ENCODE measurements at places on chromosomes 5 and 9.

GRCh38 chr9:137301081-137301947 lies 757 bp downstream of the NRARP start:
- DNase-seq: no peak

DNA sequence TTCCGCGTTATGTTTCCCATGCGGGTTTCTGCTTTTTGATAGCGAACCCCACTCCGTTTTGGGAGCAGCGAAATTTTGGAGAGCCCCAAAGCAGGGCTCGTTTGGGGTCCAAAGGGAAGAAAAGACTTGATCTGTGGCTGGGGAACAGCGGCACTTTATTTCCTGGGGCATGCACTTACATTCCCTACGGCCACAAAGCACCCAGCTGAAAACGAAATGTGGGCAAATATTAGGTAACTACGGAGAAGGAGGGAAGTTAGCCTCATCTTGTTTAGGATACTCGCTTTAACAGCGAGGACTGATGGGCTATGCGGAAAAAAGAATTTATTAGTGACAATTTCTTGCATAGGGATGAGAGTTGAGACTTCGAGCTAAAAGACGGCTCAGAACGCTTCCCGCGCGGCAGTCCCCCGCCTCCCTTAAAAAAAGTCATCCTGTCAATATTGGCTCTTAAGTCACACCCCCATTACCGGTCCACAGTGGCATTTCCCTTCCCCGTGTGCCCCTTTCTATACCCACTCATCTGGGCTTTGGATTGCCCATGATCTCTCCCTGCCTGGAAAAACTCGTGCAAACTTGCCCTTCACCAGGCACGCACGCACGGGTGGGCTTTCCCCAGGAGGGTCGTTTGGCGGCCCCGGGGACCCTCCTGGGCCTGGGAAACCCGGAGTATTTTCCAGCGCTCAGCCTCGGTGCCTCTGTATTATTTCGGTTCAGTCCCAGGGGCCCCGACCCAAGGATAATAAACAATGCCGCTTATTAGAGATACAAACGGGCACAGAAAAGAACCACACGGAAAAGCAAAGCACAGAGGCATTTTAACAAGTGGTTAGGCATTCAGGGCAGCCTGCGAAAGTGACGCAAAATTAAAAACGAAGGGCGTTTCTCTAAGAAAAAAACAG lies 35.8 kb upstream of the NFIB start:
- no peak for DNase-seq

- DNase-seq: no peak
Measured at GRCh38 chr5:32708949-32709348, 2.2 kb upstream of the NPR3 start.

DNA sequence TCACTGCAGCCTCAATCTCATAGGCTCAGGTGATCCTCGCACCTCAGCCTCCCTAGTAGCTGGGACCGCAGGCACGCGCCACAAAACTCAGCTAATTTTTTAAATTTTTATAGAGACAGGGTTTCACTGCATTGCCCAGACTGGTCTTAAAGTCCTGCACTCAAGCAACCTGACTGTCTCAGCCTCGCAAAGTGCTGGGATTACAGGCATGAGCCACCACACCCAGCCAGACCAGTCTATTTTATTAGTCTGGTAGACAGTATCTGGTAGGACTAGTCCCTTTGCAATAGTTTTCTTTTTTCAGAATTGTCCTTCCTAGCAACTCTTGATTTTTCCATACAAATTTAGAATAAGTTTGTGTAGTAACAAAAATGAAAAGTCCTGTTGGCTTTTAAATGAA lies 14.1 kb upstream of the GPR150 start:
- DNase-seq: no peak

DNA sequence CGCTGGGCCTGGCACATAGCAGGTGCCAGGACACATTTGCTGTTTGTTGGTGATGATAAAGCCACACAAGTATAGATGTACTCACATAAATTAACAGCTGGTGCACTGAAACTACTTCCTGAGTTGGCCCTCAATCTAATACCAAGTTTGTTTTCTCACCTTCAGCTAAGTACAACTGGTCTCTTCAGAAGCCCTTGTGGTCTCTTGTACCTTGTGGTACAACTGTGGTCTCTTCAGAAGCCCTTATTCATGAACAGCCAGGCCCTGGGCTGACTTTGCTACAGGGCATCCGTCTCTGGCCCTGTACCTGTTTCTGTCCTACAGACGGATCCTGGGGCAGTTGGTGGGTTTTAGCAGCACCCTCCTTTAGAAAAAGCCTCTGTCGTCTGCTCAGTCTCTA lies 81.5 kb downstream of the DAB2IP start:
- no peak for DNase-seq

- DNase-seq: peak; percentile 82
Measured at GRCh38 chr5:68088302-68088701, 127.3 kb upstream of the PIK3R1 start.

DNA sequence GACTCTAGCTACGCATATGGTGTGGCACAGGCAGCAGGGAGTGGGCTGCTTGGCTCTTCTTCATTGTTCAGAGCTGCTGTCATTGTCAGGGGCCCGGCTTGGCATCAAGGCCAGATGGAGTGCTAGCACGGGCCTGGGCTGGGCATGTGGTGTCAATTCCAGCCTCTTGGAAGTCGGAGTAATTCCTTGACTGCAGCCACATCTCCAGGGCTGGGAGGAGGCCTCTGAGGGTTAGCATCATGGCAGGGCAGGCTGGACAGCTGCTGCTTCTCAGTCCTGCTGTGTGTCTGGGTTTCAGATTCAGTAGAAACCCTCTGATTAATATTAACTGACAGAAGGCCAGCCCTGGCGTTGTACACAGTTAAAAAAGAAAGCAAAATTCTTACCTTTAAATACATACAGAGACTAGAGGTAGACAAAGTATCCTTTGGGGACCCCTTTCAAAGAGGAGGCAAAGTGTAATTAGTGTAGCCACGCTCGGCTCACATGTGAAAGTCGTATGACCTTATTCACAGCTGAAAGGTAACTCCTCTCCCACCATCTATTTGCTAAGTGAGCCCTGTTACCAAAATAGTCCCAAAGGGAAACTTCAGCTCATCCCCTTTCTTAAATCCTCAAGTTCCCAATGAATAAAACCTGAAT lies 126.4 kb downstream of the DOCK2 start:
- no peak for DNase-seq

- DNase-seq: no peak
Measured at GRCh38 chr9:109270441-109270840, 50.4 kb downstream of the EPB41L4B start.

- no peak for DNase-seq
Measured at GRCh38 chr9:101902051-101902450, 163.6 kb upstream of the GRIN3A start.

- DNase-seq: no peak
Measured at GRCh38 chr5:140292212-140293036, 10.5 kb downstream of the PFDN1 start.

- DNase-seq: no peak
Measured at GRCh38 chr5:81344736-81345135, 43.3 kb downstream of the ZCCHC9 start.

DNA sequence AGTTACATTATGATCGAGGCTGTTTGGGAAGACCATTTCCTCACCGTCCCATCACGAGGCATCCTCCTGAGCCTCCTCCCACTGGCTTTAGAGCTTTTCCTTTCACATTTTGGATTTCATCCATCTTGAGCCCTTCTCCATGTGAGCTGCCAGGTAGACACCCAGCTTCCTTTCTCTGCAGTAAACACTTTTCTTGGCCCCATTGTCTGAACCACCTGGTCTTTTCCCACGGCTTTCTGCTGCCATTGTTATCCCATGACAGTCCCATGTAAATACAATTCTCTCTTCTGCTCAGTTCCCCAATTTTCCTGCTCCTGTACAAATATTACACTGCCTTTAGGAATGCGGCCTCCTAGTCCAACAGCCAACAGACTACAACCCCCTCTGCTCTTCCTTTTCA lies 24.1 kb downstream of the UBE2QL1 start:
- DNase-seq: no peak

- DNase-seq: no peak
Measured at GRCh38 chr5:137923856-137924255, 34.6 kb downstream of the PKD2L2 start.

- DNase-seq: no peak
Measured at GRCh38 chr9:68887232-68887631, 126.7 kb downstream of the PRKACG start.

GRCh38 chr5:141558150-141558549 lies 60.6 kb downstream of the DIAPH1 start:
- no peak for DNase-seq

GRCh38 chr5:28324174-28324573 lies 1285.8 kb upstream of the CDH9 start:
- no peak for DNase-seq

DNA sequence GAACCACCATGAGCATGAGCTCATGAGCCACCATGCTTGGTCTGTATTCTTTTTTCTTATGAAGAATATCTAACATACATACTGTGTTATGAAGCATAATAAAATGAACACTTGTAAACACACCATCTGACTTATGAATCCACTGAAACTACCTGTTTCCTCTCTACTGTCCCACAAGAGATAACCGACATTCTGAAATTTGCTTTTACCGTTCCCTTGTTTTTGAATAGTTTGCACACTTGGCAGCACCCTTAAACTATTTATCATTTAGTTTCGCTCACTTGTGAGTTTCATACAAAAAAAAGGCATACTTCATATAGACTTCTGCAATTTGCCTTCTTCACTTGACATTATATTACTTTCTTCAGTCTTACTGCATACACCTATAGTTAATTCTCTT lies 8.9 kb downstream of the LARS1 start:
- no peak for DNase-seq

- DNase-seq: no peak
Measured at GRCh38 chr5:151717416-151717815, 30.7 kb upstream of the SPARC start.

GRCh38 chr5:168669668-168670378 lies 90.7 kb upstream of the PANK3 start:
- DNase-seq: no peak

DNA sequence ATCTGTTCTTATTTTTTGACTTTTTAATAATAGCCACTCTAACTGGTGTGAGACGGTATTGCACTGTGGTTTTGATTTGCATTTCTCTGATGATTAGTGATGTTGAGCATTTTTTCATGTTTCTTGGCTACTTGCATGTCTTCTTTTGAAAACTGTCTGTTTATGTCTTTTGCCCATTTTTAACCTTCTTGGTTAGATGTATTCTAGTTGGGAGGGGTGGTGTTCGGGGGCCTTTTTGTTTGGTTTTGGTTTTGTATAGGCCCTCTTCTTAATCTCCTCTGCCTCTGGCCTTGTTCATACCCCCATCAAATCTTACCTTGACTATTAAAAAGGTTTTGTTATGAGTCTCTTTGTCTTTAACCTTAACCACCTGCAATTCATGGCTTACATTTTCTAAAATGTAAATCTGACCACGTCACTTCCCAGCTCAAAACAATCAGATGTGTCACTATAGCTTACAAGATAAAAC lies 107.8 kb upstream of the NR4A3 start:
- DNase-seq: no peak

GRCh38 chr5:171127314-171127713 lies 181.7 kb upstream of the TLX3 start:
- peak; percentile 6 for DNase-seq
